ENCODE measurements at places on chromosomes 7 and 10.

DNA sequence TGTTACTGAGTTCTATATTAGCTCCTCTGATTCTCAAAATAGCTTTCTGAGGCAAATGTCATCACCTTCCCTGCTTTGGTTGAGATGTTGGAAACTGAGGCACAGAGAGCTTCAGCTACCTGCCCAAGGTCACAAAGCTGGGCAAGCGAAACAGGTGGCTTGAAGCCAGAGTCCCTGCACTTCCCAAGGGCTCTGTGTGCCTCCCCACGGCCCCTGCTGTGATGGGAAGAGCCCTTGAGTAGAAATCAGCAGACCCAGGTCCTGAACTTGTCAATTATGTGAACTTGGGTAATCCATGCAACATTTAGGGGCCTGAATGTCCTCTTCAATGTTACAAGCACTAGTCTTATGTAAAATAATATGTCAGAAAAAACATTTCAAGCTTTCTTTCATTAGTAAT lies 327.3 kb upstream of the PODXL start:
- DNase-seq: no peak

- DNase-seq: no peak
Observed at GRCh38 chr7:43905209-43905946, 1.0 kb downstream of the URGCP start.

DNA sequence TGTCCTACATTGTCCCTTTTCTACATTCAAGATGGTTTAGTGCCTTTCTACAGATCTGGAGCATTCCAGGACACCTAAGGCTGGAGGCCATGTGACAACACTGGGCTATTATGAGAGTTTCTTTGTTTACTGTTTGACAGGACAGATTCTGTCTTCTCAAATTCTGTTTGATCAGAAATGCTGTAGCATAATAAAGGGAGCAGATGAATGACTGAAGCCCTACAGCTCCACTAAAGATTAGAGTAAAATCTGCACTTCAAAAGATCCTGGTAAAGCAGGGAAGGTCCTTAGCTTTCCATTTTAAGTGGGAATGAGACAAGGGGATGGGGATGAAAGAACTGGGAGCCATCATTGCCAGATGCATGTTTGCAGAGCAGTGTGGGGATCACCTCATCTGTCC lies 38.4 kb downstream of the TMEM229A start:
- DNase-seq: no peak

DNA sequence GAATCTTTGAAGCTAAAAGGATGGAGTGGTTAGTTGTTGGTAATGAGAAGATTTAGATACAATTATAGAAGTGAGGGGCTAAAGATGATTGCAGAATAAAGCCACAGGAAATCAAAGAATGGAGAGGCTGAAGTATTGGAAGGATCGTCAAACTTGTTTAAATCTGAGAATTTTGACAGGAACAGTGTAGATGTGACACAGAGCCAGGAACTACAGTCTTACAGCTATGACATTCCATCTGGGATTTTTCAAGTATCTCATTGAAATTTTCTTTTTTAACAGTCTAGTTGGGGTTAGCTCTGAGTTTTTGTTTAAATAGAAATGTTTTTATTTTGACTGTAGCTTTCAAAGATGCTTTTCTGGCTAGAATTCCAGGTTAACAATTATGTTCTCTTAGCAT lies 181.4 kb downstream of the NRG3 start:
- DNase-seq: no peak

GRCh38 chr10:8245814-8246142 lies 191.3 kb downstream of the GATA3 start:
- DNase-seq: no peak

DNA sequence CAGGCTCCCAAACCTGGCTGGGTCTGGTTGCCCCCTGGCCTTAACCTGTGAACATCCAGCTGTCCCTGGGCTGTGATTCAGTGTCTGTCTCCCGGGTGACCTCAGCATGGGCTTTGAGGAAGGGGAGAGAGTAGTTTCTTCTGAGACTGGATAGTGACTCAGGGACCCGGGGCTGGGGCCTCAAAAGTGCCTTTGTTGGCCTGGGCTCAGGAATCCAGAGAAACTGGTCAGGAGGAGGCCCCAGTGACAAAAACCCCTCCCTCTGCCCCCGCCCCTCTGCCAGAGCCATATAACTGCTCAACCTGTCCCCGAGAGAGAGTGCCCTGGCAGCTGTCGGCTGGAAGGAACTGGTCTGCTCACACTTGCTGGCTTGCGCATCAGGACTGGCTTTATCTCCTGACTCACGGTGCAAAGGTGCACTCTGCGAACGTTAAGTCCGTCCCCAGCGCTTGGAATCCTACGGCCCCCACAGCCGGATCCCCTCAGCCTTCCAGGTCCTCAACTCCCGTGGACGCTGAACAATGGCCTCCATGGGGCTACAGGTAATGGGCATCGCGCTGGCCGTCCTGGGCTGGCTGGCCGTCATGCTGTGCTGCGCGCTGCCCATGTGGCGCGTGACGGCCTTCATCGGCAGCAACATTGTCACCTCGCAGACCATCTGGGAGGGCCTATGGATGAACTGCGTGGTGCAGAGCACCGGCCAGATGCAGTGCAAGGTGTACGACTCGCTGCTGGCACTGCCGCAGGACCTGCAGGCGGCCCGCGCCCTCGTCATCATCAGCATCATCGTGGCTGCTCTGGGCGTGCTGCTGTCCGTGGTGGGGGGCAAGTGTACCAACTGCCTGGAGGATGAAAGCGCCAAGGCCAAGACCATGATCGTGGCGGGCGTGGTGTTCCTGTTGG lies at the start of gene CLDN4:
Gene CLDN4 (plus strand): TSS at position 316 of the 903 bp plus-strand sequence. CDS start 206 bp downstream, at position 522.
- no peak for DNase-seq

DNA sequence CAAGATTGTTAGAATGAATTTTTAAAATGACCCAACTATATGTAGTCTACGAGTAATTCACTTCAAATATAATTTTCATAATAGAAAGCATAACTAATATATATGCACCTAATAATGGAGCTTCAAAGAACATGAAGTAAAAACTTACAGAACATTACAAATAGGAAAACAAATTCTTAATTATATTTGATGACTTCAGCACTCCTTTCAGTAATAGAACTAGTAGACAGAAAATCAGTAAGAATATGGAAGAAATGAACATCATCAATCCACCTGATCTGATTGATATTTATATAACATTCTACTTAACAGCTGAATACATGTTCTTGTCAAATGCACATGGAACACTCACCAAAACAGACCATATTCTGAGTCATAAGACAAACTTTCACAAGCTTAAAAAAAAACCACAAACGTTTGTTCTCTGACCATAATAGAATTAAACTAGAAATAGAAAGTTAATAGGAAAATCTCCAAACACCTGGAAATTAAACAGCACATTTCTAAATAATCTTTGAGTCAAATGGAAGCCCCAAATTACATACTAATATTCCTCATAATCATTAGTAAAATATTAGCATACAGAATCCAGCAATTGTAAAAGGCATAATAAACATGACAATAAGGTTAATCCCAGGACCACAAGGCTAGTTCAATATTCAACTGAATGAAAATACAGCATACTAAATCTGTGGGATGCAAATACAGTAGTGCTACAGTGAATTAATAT lies 48.0 kb downstream of the BRAF start:
- DNase-seq: peak; percentile 26

GRCh38 chr7:17659126-17659525 lies 281.2 kb downstream of the SNX13 start:
- DNase-seq: no peak

DNA sequence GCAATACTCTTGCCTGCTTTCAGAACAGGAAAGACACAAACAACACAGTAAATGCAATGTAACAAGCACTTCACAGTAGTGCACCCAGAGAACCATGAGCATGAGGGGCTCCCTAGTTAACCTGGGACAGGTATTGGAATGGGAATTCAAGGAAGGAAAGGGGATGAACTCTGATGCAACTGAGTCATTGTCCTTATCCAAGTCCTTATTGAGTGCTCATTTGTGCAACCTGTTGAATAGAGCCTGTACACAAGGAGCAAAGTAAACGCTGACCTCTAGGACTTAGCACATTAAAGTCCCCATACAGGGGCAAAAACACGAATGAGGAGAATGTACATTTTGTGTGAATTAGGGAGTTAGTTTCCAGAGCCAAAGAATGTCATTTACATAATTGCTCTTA lies 276.4 kb upstream of the BMPER start:
- DNase-seq: no peak

- DNase-seq: no peak
Observed at GRCh38 chr7:32062150-32062549, 8.1 kb downstream of the PDE1C start.

GRCh38 chr10:76723844-76724243 lies 913.8 kb downstream of the KCNMA1 start:
- DNase-seq: no peak

DNA sequence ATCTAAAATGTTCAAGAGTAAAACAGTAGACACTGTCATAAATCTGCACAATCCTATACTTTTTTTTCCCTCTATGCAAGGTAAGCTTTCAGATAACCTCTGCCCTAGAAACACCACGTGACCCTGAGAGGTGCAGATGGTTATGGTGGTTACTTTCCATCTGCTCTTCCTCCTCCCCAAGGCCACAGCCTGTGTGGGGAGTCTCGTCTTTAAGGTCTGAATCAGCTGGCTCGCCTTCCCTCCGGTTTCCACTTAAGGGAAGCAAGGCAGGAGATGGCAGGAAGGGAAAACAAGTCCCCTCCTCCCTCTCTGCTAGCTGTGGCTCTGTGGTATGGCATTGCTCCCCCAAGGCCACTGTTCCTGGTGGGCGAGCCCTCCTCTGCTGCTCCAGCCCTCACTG lies 181.8 kb downstream of the GLI3 start:
- no peak for DNase-seq

GRCh38 chr10:11604865-11605650 lies 6.4 kb downstream of the USP6NL start:
- no peak for DNase-seq

- no peak for DNase-seq
Observed at GRCh38 chr7:44749992-44750391, 1.3 kb downstream of the ZMIZ2 start.

GRCh38 chr7:41047211-41047610 lies 655.7 kb downstream of the INHBA start:
- no peak for DNase-seq

GRCh38 chr10:100993986-100994708 lies 5.5 kb upstream of the LZTS2 start:
- DNase-seq: no peak

Measured in smooth muscle cell of the brain vasculature (primary cell).